ENCODE measurements at places on chromosomes 16 and 17.
A peak's percentile ranks its signal among the peaks of the same experiment; 100 is the strongest.

DNA sequence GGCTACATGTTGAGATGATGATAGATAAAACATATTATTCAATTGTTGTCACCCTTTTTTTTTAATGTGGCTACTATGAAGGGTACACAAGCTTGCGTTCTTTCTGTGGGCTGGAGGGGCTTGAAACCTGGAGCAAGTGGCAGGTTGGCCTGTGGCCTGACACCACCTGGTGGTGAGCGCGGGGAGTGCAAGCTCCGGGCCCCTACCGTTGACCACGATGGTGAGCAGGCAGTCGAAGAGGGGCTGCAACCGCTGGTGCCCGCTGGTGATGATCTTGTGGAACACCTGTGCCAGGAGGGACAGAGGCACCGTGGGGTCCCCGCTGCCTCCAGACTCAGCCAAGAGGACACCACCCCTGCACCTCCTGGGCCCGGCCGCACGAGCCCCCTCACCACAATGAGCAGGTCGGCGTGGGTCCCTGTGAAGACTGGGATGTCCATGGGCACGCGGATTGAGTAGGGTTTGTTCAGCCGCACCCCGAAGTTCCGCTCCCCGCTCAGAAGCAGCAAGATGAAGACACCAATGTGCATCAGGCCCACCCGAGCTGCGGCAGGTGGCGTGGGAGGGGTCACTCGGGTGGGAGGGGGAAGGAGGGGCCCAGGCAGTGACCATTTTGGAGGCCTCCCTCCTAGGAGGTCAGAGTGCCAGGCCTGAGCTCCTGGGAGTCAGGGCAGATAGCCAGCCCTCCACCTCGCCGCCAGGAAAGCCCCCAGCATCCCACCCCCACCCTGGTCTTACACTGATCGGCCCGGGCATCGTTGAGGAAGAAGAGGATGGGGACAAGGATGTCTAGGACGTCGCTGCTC, 14.4 kb downstream of the HID1 start:
- DNase-seq: peak; percentile 57

DNA sequence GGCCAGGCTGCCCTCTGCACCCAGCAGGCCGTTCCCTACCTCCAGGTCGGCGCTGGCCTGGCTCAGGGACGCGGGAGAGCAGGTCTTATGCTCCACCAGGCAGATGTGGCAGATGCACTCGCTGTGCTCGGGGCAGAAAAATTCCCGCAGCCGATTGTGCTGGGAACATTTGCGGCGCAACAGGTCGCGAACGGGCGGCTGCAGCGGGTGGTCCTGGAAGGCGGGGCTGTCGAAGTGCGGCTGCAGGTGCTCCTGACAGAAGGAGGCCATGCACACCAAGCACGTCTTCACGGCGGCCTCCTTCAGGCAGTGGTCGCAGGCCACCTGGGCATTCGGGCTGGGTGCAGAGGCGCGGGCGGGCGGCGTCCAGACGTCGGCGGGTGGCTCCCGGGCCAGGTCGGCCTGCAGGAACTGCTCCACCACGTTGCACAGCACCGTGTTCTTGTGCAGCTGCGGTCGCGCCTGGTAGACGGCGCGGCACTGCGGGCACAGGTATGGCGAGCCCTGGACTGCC, 439 bp downstream of the TRIM25 start:
- peak; percentile 10 for DNase-seq

- no peak for DNase-seq
Measured at GRCh38 chr17:70128727-70129238, 40.5 kb upstream of the KCNJ2 start.

DNA sequence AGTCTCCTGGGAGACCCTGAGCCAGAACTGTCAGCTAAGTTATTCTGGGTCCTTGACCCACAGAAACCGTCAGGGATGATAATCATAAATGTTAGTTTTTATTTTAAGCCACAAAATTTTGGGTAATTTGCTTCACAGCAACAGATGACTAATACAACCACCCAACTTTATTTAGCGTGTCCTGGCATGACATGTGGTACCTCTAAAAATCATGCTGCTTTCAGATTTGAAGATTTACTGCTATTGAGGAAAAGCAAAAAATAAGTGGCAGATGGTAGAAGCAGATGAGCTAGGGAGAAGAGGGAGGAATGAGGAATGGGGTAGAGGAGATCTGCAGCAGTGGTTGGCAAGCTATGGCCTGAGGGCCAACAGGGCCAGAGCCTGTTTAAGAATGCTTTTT, 90.4 kb downstream of the TMEM100 start:
- no peak for DNase-seq

DNA sequence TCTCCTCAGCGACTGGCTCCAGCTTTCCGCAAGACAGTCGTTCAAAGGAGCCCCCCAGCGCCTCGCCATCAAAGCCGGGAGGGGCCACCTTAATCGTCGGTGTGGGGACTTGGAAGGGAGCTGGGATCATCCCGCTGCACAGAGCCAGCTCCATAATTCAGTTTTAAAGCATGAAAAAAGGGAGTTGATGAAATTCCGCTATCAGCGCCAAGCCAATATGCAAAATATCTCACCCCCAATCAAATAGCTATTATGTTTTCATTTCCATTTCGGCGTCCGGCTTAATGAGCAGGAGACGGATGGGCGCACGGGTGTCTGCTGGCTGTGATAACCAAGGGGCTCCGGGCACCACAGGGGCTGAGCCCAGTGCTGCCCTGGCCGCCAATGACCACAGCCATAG, 27.7 kb downstream of the ZFPM1 start:
- DNase-seq: no peak

DNA sequence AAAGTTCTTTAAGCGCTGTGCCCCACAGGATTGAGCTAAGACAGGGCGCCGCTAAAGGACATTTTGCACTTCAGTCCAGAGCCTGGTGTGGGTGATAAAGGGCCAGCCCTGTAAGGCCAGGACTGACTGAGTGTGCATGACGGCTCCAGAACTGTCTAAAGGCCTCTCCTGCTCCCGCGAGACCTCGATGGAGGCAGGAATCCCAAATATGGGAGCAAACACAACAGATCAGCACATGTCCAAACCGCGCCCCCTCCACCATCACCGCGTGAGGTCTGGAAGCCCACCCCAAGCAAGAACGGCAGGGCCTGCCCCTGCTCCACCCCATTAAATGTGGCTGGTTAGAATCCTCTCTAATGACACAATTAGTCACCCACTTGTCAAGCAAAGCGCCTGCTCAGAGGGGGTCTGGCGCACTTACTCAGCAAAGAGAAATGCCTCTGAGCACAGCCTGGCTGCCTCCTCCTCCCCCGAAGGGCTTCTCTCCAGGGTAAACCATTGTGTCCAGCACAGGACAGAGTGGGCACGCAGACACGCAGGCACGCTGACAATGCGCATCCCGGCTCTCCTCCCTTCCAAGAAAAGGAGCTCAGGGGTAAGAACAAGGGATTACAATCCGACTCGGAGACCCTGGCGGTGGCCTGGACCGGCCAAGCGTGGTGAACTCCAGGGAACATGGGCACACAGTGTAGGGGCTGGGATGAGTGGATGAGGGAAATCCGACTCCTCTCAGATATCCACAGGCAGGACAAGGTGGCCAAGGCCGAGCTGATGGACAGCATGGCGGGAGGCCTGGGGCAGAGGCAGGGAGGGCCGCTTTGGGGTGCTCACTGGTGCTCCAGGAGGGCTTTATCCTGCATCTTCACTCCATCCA, 1.5 kb downstream of the MXRA7 start:
- peak; percentile 95 for DNase-seq

GRCh38 chr17:80237386-80237785, 17.2 kb downstream of the SLC26A11 start:
- DNase-seq: no peak

Measured in fibroblast of pulmonary artery (primary cell).